ENCODE measurements at places on chromosomes 5 and 9. TPM values are rescaled to one million over a fixed set of nuclear protein-coding genes. Genes with fewer than 3 reads are reported as not detected.

The SLC34A3 gene
- 0.27 TPM for total RNA-seq

The LHX6 gene
- 0.09 TPM for total RNA-seq

The GPR151 gene
- not detected for total RNA-seq

The PRELID2 gene
- total RNA-seq = 23.0 TPM

The SLC6A19 gene
- not detected for total RNA-seq

DNA sequence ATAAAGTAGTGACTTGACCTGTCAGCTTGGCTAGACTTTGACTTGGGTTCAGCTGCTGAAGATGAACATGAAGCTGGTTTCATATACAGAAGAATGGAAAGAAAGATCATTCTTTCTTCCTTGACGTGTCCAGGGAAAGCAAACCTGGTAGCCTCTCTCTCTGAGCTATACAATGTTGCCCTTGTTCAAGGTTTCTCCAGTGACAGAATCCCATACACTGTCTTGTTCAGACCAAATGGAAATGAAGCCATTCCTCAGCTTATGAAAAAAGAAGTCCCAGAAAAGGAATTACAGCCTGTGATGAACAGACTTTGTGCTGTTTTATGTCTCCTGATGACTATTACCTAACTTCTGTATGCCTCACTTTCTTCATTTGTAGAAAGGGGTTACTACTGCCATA, 349.8 kb upstream of the KLF4 start:
- no peak for DNase-seq
- H3K27ac ChIP-seq = no peak overlapping the region
- H3K27me3 ChIP-seq = peaks cover 19% of the 10 kb centered on the region

- H3K4me3 ChIP-seq = no peak overlapping the region
- no peaks in the 10 kb centered on the region for H3K36me3 ChIP-seq
- peaks cover 46% of the 10 kb centered on the region for H3K27me3 ChIP-seq
- peaks cover 4% of the 10 kb centered on the region for H3K4me1 ChIP-seq
Observed at GRCh38 chr9:135032868-135033460, 54.5 kb upstream of the OLFM1 start.

DNA sequence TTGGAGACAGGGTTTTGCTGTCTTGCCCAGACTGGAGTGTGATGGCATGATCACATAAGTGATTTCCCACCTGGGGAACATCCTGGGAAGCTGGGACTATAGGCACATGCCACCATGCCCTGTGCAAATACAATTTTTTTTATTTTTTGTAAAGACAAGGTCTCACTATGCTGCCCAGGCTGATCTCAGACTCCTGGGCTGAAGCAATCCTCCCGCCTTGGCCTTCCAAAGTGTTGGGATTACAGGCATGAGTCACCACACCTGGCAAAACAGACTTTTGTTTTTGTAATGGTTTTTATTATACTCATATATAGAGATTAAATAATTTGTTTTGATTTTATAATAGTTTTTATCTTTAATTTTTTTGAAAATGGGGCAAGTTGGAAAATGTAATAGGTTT, 14.7 kb downstream of the DNAJC25 start:
- H3K27me3 ChIP-seq = no peaks in the 10 kb centered on the region
- no peak overlapping the region for H3K27ac ChIP-seq
- H3K36me3 ChIP-seq = peaks cover 33% of the 10 kb centered on the region
- no peak overlapping the region for H3K4me3 ChIP-seq

- no peak for DNase-seq
- no peak overlapping the region for H3K4me3 ChIP-seq
- H3K27me3 ChIP-seq = no peaks in the 10 kb centered on the region
- H3K27ac ChIP-seq = no peak overlapping the region
- H3K4me1 ChIP-seq = peaks cover 34% of the 10 kb centered on the region
Observed at GRCh38 chr9:129838707-129839259, 3.5 kb downstream of the USP20 start.

GRCh38 chr5:37568893-37569292, 189.8 kb downstream of the WDR70 start:
- H3K27ac ChIP-seq = no peak overlapping the region
- peaks cover 44% of the 10 kb centered on the region for H3K4me1 ChIP-seq
- no peak overlapping the region for H3K4me3 ChIP-seq
- no peak for DNase-seq
- H3K36me3 ChIP-seq = peaks cover 2% of the 10 kb centered on the region
- H3K27me3 ChIP-seq = peaks cover 8% of the 10 kb centered on the region

DNA sequence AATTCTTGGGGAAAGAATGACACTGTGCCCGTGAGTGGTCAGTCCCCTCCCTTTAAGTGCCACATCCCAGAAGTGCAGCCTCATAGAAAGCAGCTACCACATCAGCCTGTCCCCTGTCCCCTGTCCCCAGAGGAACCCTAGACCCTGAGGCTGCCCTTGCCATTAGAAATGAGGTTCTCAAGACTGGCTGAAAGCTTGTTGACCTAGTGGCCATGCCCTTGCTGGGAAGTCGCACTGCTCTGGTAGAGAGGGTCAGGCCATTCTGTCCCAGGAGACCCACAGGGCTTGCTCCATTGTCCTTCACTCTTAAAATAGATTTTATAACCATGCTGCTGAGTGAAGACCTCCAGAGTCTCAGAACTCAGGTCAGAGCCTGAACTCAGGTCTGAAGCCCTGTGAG, 184.5 kb downstream of the RGS3 start:
- no peak for DNase-seq

DNA sequence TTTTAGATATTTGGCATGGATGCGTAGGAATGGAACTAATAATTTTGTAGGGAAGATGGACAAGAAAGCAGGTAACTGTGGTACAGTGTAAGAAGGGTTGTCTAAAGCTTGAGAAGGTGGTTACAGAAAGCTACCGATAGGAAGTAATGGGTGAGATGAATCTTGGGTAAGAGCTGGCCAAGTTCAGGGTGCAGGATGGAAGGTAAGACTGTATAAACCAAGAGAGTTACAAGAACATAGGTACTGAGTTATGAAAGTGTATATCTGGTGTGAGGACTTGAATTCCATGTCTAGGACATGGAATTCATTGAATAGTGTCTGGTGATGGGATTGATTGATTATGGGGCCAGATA, 1.4 kb downstream of the MCCC2 start:
- no peak for DNase-seq
- no peak overlapping the region for H3K27ac ChIP-seq
- no peaks in the 10 kb centered on the region for H3K27me3 ChIP-seq
- peaks cover 19% of the 10 kb centered on the region for H3K4me1 ChIP-seq
- H3K36me3 ChIP-seq = peaks cover 2% of the 10 kb centered on the region

DNA sequence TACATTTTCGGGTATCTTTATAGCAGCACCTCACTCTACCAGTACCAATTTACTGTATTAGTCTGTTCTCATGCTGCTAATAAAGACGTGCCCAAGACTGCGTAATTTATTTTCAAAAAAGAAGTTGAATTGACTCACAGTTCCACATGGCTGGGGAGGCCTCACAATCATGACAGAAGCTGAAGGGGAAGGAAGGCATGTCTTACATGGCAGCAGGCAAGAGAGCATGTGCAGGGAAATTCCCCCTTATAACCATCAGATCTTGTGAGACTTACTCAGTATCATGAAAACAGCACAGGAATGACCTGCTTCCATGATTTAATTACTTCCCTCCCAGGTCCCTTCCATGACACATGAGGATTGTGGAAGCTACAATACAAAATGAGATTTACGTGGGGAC, 602.6 kb upstream of the DAB2 start:
- no peak for DNase-seq
- H3K4me1 ChIP-seq = peaks cover 3% of the 10 kb centered on the region
- H3K36me3 ChIP-seq = no peaks in the 10 kb centered on the region
- no peak overlapping the region for H3K27ac ChIP-seq
- no peaks in the 10 kb centered on the region for H3K27me3 ChIP-seq

- H3K27ac ChIP-seq = no peak overlapping the region
- no peak overlapping the region for H3K4me3 ChIP-seq
- no peak for DNase-seq
Observed at GRCh38 chr5:89087551-89088318, 204.8 kb upstream of the MEF2C start.

DNA sequence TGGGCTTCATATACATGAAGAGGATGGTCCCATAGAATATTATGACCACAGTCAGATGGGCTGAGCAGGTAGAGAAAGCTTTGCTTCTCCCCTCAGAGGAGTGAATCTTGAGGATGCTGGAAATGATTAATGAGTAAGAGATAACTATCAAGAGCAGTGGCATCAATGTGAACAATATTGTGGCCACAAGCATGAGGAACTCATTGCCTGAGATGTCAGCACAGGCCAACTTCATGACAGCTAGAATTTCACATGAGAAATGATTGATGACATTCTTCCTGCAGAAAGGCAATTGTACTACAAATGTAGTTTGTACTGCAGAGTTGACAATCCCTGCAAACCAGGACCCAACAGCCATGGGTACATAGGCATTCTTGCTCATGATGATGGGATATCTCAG, 586 bp downstream of the OR13C9 start:
- peaks cover 4% of the 10 kb centered on the region for H3K27me3 ChIP-seq
- no peaks in the 10 kb centered on the region for H3K4me1 ChIP-seq
- no peak overlapping the region for H3K4me3 ChIP-seq

DNA sequence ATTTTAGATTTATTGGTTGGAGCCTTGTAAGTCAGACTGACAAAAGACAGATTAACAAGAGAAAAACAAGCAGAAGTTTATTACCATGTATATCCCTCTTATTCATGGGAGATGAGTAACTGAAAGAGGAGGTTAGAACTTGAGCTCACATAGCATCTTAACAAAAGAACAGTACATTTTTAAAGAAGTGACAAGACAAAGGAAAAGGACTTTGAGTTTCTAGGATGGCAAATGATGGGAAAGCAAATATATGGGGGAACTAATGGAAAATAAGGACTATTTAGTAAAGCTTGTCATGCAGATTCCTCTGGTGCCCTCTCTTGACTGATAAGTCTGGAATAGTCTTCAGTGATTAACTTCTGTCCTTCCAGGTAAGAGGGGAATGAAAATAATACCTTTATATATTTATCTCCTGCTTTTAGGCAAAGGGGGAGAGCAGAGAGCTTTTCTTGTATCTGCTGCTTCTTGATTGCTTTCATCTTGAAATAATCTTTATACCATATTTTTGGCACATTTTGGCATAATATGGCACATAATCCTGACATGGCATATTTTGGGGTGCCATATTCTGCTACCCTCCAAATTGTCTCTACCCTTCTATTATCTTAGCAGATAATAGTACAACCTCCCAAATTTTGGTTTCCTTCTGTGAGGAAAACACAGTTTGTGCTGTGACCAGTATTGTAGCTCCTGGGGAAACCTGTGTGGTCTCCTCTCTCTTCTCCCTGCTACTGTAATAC, 206.8 kb downstream of the TMC1 start:
- peaks cover 5% of the 10 kb centered on the region for H3K4me1 ChIP-seq
- no peak for DNase-seq
- H3K27me3 ChIP-seq = no peaks in the 10 kb centered on the region
- no peak overlapping the region for H3K4me3 ChIP-seq
- no peaks in the 10 kb centered on the region for H3K36me3 ChIP-seq

GRCh38 chr9:127682351-127683136, 24.2 kb upstream of the CFAP157 start:
- no peak overlapping the region for H3K4me3 ChIP-seq
- no peaks in the 10 kb centered on the region for H3K27me3 ChIP-seq
- no peak for DNase-seq
- H3K36me3 ChIP-seq = peaks cover 51% of the 10 kb centered on the region

DNA sequence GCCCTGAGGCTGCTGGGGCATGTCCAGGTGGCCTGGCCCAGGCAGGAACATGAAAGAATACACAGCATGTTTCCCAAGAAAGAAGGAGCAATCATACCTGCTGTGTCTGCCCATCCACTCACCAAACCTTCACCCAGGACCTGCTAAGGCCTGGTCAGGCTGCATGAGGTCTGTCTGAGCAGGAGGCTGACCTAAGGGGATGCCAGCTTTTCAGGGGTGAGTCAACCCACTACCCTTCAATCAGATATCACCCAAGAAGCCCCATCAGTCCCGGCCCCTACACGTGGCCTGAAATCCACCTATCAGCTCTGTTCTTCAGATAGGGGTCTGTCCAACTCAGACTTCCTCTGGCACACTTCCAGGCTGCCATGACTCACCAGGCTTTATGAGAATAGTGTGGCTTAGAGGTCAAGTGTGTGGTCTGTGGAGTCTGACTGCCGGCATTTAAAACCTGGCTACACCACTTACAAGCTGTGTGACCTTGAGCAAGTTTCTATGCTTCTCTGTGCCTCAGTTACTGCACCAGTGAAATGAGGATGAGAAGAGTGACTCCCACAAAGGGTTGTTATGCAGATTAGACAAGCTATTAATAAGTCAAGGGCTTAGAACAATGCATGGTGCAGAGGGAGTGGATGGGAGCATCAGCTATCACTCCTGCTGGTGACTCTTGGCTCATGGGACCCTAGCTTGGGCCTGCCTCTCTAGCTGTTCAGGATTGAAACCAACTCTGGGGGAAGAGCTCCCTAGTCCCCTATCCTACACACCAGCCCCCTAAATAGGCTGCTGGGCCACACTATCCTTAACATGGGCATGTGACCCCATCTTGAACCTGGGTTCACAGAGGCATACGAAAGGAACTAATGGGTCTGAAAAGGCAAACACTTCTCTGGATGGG, 130.3 kb downstream of the PAX5 start:
- no peaks in the 10 kb centered on the region for H3K36me3 ChIP-seq
- no peak overlapping the region for H3K4me3 ChIP-seq
- peaks cover 17% of the 10 kb centered on the region for H3K4me1 ChIP-seq

GRCh38 chr9:90966480-90967144, 165.0 kb downstream of the SYK start:
- peaks cover 38% of the 10 kb centered on the region for H3K4me1 ChIP-seq
- no peaks in the 10 kb centered on the region for H3K36me3 ChIP-seq

DNA sequence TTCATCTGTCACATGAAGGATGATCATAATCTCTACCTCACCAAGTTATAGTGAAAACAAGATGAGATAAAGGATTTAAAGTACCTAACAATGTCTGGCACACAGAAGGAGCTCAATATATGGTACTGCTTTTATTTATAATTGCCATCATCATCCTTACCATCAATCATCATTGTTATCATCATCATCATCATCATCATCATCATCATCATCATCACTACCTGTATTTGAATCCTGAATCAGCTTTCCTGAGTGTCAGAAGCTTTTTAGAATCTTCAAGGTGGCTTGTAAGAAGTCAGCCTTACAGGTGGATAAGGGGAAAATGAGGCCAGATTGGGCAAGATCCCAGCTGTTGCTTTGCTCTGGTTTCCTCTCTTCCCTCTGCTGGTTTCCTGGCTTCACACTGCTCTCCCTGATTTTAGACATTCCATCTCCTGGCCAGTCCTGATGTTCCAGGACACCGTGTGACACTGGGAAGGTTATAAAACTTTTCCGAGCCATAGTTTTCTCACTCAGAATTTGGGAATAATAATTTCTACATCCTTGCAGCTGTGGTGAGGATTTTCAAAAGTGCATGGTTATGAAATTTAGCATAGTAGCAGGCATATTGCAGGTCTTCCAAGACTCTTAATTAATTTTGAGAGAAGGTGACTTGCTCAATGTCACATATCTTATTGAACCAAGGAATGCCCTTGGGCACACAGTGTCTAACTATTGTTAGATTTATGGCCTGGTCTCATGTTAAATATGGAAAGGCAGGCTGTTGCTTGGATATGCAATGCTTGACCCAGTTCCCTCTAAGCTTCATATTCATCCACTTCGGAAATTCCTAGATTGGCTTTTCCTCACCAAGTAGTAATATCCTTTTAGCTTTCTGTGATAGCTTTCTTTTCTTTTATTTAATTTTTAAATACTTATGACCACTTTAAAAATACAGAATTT, 160.7 kb downstream of the TMEM38B start:
- no peak overlapping the region for H3K27ac ChIP-seq
- no peak for DNase-seq
- H3K27me3 ChIP-seq = peaks cover 1% of the 10 kb centered on the region
- peaks cover 2% of the 10 kb centered on the region for H3K4me1 ChIP-seq
- H3K36me3 ChIP-seq = no peaks in the 10 kb centered on the region

GRCh38 chr9:95989297-95989696, 113.8 kb downstream of the ERCC6L2 start:
- no peak overlapping the region for H3K27ac ChIP-seq
- no peak for DNase-seq
- H3K27me3 ChIP-seq = no peaks in the 10 kb centered on the region
- no peaks in the 10 kb centered on the region for H3K4me1 ChIP-seq
- no peak overlapping the region for H3K4me3 ChIP-seq
- peaks cover 46% of the 10 kb centered on the region for H3K36me3 ChIP-seq

Measured in mesothelial cell of epicardium (in vitro differentiated cells).